ENCODE measurements at places on chromosomes 3 and 15.
A peak's percentile ranks its signal among the peaks of the same experiment; 100 is the strongest.

- no peak for DNase-seq
Measured at GRCh38 chr3:77915336-77915735, 875.4 kb downstream of the ROBO2 start.

DNA sequence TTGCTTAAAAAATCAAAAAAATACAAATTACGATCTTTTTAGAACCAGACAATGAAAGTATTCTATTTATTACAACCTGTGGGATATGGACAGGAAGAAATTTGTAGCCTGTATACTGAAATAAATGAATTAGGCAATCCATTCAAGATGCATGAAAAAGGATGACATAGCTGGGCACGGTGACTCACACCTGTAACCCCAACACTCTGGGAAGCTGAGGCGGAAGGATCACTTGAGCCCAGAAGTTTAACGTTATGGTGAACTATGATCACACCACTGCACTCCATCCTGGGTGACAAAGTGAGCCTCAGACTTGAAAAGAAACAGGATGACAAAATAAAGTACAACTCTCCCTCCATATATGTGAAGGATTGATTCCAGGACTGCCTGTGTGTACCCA, 74.1 kb downstream of the MSL2 start:
- no peak for DNase-seq

DNA sequence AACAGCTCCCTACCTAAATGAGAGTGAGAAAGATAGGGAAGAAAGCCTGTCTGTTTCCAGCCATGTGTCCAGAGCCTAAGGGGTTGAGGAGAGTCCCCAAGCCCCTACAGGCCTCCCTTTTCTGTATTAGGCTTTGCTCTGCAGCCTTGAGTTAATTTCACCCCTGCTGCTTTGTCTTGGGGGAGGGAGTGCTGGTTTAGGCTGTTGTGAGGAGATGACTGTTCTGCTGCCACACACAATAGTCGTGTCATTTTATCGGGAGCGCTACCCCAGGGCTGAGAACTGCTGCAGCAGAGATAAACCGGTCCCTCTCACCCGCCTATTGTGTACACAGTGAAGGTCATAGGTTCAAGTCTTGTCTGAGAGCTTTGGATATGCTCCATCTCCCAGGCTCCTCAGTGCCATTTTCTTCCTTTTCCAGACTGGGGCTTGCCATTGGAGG, 1.4 kb downstream of the ZNF609 start:
- peak; percentile 82 for DNase-seq

GRCh38 chr3:16654976-16655375, 49.8 kb upstream of the DAZL start:
- no peak for DNase-seq

DNA sequence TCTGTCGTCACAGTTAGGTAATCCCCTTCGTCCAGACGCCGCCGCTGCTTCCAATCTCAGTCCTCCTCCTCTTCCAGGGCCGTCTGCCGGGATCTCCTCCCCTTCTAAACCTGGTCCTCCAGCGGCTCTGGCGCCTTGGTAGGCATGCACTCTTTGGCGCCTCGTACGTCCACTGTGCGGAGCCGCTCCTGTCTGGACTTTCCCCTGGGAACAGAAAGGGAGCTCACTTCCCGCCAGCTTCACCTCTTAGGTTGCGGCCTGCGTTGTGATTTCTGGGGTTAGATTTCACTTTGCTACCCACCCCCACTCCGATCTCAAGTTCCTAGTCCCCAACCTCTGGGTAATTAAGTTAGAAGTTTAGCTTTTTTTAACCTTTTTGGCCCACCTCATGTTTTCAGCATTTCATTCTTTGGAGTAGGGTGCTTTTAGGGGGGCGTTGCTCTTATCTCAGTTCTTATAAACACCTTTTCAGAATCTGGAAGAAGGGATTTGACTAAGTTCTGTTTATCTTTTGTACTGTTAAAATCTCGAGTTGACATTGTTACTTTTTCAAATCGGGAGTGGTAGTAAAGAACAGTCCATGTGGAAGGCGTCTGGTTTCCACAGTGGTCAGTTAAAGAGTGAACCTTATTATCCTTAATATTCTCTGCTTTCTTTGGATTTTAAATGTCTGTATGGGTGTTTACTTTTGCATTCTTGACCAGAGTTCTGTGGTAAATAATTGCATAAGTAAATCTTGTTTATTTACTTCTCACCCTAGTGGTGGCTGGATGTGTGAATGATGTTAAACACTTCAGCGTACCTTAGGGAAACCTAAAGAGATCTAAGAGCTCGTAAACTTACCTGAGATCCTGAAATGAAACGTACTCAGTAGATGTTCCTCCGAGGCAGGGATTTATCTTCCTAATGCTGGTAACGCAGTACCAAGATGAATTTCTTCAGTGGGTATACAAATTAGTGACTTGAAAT, 611 bp downstream of the CTDSPL2 start:
- no peak for DNase-seq

GRCh38 chr3:69692761-69693160, 46.5 kb upstream of the MITF start:
- no peak for DNase-seq

DNA sequence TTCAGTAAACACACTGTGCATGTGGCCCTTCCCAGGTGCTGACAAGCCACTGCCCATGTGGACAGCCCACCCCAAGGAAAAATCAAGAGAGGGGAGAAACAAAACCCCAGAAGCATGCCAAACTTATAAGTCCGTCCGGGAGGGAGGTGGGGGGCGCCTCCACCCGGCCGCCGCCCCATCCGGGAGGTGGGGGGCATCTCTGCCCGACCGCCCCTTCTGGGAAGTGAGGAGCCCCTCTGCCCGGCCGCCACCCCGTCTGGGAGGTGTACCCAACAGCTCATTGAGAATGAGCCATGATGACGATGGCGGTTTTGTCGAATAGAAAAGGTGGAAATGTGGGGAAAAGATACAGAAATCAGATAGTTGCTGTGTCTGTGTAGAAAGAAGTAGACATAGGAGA, 53.8 kb upstream of the C2CD4B start:
- DNase-seq: no peak
